ENCODE measurements at places on chromosomes 7 and 10. TPM values are rescaled to one million over a fixed set of nuclear protein-coding genes. Genes with fewer than 3 reads are reported as not detected.

The IFIT1 gene
- total RNA-seq, result 70.8 TPM

The ABCF2 gene
- total RNA-seq, result 47.7 TPM

The ARHGEF35 gene
- total RNA-seq, result 0.97 TPM

The PHYHIPL gene
- not detected for total RNA-seq

The OPALIN gene
- total RNA-seq, result not detected

The ARMC3 gene
- not detected for total RNA-seq

The CRHR2 gene
- not detected for total RNA-seq

The FAM221A gene
- total RNA-seq, result 0.64 TPM

The MMD2 gene
- not detected for total RNA-seq

The PRKG1 gene
- total RNA-seq, result 19.0 TPM

The GPR158 gene
- total RNA-seq, result 0.97 TPM

The CNPY1 gene
- total RNA-seq, result not detected

The ZNF365 gene
- total RNA-seq, result 6.1 TPM

The RASA4B gene
- total RNA-seq, result 2.3 TPM

The CDHR1 gene
- total RNA-seq, result 0.43 TPM

The EBLN1 gene
- not detected for total RNA-seq

The SLK gene
- 48.8 TPM for total RNA-seq

The MGMT gene
- 19.0 TPM for total RNA-seq

The PNLIPRP3 gene
- not detected for total RNA-seq

The RAB19 gene
- not detected for total RNA-seq

The CLCN1 gene
- under 0.01 TPM for total RNA-seq

The SKIDA1 gene
- 0.32 TPM for total RNA-seq

The CTAGE6 gene
- total RNA-seq, result 0.32 TPM

The ZNF316 gene
- 13.2 TPM for total RNA-seq

The SLC18A3 gene
- total RNA-seq, result under 0.01 TPM
